Osteoblast (primary cell): ENCODE measurements at places on chromosomes 7 and 10. TPM values are rescaled to one million over a fixed set of nuclear protein-coding genes. Genes with fewer than 3 reads are reported as not detected.

The CFAP69 gene
- 5.4 and 8.8 TPM in 2 replicates for total RNA-seq

The OR6V1 gene
- not detected in 2 replicates for total RNA-seq

The ITIH5 gene
- total RNA-seq: 0.88 and 2.2 TPM in 2 replicates

The FAM25C gene
- total RNA-seq: not detected in 2 replicates

The AGR3 gene
- total RNA-seq: not detected in 2 replicates

The TMEM196 gene
- not detected in 2 replicates for total RNA-seq

The OR2A2 gene
- not detected in 2 replicates for total RNA-seq

The SVOPL gene
- total RNA-seq: under 0.01 TPM in 1 of 2 replicates, not detected in the other

The CACNB2 gene
- under 0.01 and 0.88 TPM in 2 replicates for total RNA-seq

The CNPY1 gene
- total RNA-seq: not detected in 2 replicates

The BTBD16 gene
- not detected in 2 replicates for total RNA-seq

The ADCY1 gene
- total RNA-seq: 0.59 and 1.1 TPM in 2 replicates

The NODAL gene
- total RNA-seq: not detected in 2 replicates

The PRRT4 gene
- not detected in 2 replicates for total RNA-seq

The TMEM184A gene
- total RNA-seq: under 0.01 TPM in 2 replicates

The ACHE gene
- total RNA-seq: under 0.01 TPM in 2 replicates

The SDK1 gene
- total RNA-seq: under 0.01 and 0.36 TPM in 2 replicates

The CFAP70 gene
- total RNA-seq: 1.1 and 1.2 TPM in 2 replicates

The CALML3 gene
- not detected in 2 replicates for total RNA-seq

The ADAM12 gene
- total RNA-seq: 345 and 361 TPM in 2 replicates

The SH2D4B gene
- under 0.01 TPM in 1 of 2 replicates, not detected in the other for total RNA-seq

The FAM180A gene
- 23.5 and 28.9 TPM in 2 replicates for total RNA-seq

The VPS37D gene
- total RNA-seq: 5.8 and 5.9 TPM in 2 replicates

The FBXO24 gene
- under 0.01 and 0.36 TPM in 2 replicates for total RNA-seq

The LSM8 gene
- 33.0 and 43.8 TPM in 2 replicates for total RNA-seq

The AKR1C8 gene
- total RNA-seq: not detected in 2 replicates
